Femur (tissue), 1 donor: ENCODE measurements at places on chromosomes 16 and 17.

DNA sequence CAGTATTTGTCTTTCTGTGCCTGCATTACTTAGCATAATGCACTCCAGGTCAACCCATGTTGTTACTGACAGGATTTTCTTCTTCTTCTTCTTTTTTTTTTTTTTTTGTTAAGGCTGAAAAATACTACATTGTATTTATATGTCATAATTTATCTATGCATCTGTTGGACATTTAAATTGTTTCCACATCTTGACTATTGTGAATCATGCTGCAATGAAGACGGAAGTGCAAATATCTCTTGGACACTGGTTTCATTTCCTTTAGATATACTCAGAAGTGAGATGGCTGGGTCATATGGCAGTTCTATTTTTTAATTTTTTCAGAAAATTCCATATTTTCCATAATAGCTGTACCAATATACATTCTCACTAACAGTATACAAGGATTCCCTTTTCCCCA is 272.7 kb upstream of the PMFBP1 start:
- DNase-seq = no peak

- no peak for DNase-seq
Observed at GRCh38 chr16:15616475-15617165, 26.3 kb downstream of the MARF1 start.

GRCh38 chr16:68844211-68844564 is 857 bp downstream of the TANGO6 start:
- DNase-seq = no peak

GRCh38 chr17:50815400-50815799 is 20.0 kb upstream of the WFIKKN2 start:
- DNase-seq = no peak

DNA sequence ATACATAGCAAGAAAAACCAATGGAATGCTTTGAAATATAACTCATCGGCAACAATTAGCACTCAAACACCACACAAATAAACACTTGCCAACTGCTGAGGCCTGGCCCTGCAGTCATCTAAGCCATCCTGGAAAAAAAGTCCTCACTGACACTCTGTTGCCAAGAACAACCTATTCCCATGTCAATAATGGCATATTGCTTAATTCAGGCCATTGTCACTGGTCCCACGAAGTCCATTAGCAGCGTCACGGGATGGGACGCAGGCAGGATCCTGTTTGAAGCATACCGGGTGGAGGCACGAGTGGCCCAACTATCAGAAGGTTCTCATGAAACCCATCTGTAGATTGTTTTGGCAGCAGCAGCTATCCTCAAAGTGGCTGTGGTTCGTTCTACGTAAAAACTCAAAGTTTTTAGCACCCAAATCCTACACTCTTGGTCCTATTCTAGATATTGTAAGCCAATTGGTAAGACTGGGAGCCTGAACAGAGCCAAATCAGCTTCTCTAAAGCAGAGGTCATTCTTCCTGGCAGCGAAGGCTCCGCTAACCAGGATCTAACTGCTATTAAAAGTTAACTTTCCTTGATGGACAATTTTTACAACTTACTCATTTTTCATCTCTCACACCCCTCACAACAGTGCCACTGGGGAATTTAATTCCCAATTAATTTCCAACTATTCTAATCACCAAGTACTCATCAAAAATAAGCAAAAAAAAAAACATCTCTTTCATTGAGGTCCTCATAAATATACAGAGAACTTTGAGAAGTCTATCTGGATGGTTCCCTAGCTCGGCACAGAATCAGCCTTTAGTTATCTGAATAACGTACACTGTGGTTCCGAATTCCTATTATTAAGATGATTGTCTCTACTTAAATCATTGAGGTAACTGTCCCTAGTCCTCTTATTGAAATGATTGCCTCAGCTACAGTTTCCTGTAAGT is 91.5 kb downstream of the ZFHX3 start:
- no peak for DNase-seq

DNA sequence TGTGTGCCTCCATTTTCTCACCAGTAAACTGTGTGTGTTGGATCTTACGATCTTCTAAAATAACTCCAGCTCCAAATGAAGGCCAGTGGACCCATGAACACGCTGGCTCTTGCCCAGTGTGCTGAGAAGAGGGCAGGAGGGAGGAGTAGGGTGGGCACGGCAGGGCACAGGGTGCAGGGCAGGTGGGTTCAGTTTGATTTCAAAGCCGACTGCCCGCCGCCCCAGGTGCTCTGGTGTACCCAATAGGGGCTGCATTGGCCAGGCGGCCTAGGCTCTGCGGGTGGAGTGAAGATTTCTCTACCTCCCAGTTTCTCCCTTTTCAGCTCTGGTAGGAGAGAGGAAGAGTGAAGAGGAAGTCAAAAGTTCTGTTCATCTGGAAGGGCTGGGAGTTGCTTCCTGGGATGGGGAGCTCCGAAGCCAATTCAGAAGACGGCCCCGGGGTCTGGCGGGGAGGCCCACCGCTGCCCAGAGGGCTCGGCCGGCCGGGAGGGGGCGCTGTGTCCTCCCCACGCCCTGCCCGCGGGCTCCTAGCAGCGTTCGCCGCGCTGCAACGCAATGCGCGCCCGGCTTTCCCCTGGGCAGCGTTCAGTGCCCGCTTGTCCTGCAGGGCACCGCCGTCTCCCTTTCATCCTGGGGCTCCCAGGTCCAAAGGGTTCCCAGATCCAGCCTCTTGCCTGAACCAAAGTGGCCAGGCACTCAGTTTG is 1.1 kb upstream of the CRHR1 start:
- DNase-seq = no peak

DNA sequence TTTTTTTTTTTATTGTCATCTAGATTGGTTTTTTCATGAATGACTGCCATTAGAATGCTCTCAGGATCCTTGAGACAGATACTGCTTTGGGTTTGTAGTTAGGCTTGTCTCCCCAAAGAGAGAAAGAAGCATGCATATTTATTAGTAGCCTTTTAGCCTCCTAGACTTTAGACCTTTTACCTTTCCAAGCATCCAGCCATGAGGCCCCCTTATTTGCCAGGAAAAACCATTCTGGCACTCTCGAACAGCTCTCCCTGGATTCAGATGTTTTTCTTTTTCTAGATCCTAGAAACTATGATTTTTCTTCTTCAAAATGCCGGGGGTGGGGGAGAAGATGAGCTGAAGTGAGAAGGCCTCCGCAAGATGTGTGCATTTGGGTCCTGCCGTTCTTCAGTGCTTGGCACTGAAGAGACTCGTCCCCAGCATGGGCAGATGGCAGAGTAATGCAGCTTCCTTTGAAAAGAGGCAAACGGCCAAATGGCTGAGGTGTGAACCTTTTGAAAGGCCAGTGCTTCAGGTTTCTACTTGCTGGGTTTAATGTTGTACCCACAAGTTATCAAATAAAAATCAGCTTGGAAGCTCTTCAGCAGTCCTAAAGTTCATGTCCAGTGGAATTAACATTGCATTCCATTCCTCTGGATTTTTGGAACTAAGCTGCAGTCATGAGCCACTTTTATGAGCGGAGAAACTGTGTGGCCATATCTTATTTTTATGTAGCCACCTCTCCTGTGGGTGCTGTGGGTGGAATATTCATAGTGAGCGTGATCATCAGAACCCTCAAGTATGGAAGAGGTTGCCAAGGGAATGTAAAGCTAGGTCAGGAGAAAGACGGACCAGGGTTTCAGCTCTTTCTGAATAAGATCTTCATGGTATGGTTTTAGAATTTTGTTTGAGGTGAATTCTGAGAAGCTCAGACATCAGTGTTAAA is 7.2 kb downstream of the SOCS7 start:
- DNase-seq = no peak

GRCh38 chr16:64094992-64095634 is 1026.8 kb downstream of the CDH11 start:
- DNase-seq = no peak

- no peak for DNase-seq
Observed at GRCh38 chr17:64639516-64639915, 22.6 kb downstream of the SMURF2 start.

DNA sequence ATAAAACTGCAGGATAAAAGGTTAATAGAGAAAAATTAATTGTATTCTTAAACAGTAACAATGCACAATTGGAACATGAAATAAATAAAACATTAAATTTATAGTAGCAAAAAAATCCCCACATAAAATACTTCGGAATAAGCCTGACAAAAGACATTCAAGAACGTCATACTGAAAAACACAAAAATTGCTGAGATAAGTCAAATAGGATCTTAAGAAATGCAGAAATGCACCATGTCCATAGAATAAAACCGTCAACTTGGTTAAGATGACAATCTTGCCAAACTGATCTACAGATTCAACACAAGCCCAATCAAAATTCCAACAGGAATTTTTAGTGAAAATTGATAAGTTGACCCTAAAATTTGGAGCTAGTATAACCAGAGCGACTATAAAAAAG is 76.6 kb downstream of the TBC1D16 start:
- DNase-seq = no peak

DNA sequence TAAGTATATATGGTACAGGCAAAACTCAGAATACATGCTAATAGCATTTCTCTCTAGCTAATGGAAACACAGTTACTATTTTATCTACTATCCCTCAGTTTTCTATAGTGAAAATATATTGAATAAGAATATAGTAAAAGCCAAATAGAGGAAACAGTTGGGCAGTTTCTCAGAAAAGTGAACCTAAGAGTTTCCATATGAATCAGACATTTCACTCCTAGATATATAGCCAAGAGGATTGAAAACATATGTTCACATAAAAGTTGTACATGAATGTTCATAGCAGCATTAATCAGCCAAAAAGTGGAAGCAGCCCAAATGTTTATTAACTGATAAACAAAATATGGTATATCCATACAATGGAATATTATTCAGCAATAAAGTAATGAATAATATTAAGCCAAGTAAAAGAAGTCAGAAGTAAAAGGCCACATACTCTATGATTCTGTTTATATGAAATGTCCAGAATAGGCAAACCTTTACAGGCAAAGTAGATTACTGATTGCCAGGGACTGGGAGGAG is 134.6 kb downstream of the CYB561 start:
- DNase-seq = no peak

DNA sequence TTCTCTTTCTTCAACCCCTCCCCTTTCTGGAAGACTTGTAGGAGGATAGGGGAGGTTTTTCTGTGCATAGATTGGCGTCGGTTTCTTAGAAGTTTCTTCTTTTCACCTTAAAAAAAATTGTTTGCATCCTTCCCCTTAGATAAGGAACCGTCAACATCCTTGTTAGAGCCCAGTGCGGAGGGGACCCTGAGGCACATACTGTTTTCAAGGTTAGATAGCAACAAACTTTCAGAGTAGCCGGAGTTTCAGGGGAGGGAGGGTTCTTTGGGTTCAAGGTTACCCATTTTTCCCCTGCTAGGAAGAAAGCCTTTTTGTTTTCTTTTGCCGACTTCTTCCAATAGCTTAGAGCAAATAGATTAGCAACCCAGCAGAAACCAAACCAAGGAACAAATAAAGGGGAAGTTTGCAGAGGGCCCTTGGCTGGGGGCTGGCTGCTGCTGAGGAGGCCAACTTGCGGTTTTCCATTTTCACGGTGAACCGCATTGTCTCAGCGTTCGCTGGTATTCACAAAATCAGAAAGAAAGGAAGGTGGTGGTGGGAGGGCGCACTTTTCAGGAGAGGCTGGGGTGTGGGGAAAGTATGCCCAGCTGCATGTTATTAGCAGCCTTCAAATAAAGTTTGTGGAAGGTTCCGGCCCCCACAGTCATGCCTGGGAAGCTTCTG is 28.8 kb downstream of the MSI2 start:
- DNase-seq = no peak

DNA sequence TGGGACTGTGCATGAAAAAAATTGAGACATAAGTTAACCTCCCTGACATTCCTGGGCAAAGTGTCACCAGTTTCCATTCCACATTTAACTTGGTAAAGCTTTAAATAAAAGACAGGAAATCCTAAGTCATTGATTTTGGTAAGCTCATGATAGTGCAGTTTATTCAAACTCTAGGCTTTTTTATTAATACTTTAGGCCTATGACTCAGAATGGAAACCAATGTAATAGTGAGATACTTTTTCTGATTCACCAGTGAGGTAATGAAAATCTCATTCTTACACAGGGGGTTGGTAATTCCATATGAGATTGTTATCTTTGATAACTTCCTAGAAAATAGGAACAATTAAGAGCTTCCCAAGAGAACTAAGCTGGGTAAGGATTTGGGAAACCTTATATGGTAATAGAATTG is 91.1 kb downstream of the NLK start:
- no peak for DNase-seq

DNA sequence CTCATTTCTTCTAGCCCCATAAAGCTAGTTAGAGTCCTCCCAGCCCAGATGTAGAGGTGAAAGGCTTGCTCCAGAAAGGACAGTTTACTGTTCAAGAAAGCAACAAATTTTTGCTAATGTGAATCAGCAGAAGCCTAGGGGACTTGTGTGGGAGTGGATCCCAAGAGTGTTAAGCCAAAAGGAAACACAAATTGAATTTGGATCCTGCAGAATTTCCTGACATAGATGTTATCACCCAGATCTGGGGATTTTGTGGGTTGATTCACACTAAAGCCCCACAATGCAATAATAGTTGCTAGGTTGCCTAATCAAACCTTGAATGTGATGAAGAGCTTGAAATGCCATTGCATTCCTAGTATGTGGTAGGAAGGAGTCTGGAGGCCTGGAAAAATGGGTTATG is 135.2 kb upstream of the HS3ST3A1 start:
- DNase-seq = no peak

- no peak for DNase-seq
Observed at GRCh38 chr16:85988723-85989313, 89.9 kb downstream of the IRF8 start.

DNA sequence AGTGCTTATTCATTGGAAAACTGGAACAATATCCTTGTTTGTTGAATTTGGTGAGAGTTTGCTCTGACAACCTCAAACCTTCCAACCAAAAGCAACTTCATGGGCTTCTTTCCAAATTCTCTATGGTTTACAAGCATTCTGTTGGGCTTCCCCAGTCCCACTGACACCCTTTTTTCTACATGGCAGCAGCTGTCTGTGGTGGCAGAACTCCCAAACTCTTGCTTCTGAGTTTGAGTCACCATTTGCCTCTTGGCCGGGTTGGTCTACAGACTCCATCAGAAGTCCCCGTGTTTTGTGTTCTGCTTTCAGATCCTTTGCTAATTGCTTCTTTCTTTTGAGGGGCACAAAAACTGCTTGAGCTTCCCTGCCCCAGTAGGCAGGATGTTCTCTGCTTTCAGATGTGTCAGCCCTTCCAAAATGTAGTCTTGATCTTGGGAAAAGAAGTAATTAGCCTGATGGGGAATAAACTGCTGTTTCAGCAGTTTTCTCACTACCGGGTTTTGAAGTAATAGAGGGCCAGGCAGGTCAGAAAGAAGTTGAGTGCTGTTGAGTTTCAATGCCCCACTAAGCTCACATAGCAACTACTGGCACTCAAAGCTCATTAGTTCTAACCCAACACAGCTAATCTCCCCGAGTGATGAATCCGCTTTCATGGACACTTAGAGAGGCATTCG is 80.7 kb downstream of the HS3ST3A1 start:
- DNase-seq = no peak

DNA sequence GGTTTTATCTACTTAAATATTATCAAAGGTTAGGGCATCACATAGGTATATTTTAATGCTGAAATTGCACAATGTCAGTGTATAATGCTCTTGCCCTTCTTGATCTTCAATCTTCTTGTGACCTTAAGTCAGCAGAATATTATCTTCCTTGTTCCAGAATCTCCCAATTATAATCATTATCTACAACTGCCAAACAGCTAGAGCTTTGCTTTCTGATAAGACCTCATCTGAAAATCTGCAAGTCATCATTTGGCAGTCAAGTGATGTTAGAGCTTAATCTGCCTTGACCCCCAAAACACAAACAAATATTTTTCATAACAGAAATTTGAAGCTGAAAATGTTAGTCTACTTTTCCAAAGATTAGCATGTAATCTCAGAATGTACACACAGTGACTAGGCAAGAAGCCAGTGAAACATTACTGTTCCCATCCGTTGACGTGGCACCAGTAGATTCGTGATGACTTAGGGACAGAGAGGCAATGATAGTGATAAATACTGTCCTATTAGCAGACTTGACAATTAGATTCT is 19.8 kb downstream of the REXO5 start:
- no peak for DNase-seq
